Chondrocyte (in vitro differentiated cells): ENCODE measurements at places on chromosomes 16 and 17. TPM values are rescaled to one million over a fixed set of nuclear protein-coding genes. Genes with fewer than 3 reads are reported as not detected.

DNA sequence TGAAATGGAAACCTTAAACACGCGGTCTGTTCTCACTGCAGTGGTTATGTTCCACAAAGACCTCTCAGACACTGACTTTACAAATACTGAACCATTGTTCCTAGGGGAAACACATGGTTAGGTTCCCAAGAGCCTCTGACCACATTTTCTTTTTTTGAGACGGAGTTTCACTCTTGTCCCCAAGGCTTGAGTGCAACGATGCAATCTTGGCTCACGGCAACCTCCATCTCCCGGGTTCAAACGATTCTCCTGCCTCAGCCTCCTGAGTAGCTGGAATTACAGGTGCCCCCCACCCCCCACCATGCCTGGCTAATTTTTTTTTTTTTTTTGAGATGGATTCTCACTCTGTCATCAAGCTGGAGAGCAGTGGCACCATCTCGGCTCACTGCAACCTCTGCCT is 179.7 kb downstream of the RBFOX3 start:
- no peak for DNase-seq

The CUEDC1 gene
- total RNA-seq, result 32.9 to 47.7 TPM (median 41.9 TPM) in 3 replicates

The C1QTNF1 gene
- 74.7 to 96.2 TPM (median 74.9 TPM) in 3 replicates for total RNA-seq

The SLC13A2 gene
- not detected in 3 replicates for total RNA-seq

- no peak for DNase-seq
These were observed 36.9 kb downstream of the USP7 start for GRCh38 chr16:8926827-8927226.

- DNase-seq, result no peak
These were observed 774.0 kb upstream of the RBFOX1 start for GRCh38 chr16:6558661-6559060.

DNA sequence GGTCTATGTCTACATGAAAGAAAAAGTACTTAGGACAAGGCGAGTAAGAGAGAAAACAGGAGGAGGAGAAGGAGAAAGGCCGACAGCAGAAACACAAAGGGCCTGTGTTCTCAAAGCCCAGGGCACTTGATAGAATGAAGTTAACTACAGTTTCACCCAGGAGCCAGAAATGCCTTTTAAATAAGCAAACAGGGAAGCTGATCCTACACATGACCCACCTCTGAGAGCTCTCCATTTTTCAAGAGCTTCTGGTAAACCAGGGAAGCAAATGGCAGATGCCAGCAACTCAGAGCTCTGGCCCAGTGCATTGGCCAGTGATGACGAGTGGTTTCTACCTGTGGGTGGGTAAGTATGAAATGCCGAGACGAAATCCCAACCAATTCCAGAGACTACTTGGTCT is 163.4 kb downstream of the ZFHX3 start:
- no peak for DNase-seq

GRCh38 chr17:44518032-44518431 is 14.8 kb upstream of the GPATCH8 start:
- DNase-seq, result no peak

DNA sequence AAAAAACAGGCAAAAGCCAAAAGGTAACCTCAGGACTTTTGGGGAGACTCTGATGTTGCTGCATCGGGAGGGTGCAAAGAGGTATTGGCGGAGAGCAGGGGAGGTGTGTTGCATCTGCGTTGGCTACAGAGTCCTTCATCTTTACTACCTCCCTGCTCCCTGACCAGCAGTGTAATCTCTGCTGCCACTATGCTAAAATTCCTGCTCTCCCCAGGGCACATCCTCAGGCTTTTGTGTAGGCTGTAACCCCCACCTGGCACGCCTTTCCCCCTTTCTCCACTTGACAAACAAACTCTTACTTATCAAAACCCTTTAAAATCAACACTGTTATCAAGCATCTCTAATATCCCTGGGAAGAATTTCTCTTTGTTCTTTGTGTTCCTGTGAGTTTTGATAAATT is 435.3 kb downstream of the HAPSTR1 start:
- DNase-seq, result no peak

The CSH1 gene
- total RNA-seq, result 14.0 TPM in 1 of 3 replicates, not detected in the others

DNA sequence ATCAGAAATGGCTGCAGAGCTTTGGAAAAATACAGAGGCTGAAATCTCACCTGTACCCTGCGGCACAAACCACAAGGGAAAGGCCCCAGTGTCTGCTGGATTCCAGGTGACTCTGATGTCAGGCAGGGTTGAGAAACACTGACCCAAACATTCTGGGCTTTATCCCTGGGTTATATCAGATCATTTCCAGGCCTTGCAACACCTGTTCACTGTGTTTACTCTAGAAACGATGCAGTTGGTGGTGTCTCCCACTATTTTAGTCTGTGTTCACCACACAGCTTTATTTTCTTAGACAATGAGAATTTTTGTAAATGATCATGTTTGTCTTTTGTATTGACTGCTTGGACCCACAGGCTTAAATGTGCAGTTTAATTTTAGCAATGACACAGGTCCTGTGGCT is 151.5 kb upstream of the SDK2 start:
- no peak for DNase-seq

DNA sequence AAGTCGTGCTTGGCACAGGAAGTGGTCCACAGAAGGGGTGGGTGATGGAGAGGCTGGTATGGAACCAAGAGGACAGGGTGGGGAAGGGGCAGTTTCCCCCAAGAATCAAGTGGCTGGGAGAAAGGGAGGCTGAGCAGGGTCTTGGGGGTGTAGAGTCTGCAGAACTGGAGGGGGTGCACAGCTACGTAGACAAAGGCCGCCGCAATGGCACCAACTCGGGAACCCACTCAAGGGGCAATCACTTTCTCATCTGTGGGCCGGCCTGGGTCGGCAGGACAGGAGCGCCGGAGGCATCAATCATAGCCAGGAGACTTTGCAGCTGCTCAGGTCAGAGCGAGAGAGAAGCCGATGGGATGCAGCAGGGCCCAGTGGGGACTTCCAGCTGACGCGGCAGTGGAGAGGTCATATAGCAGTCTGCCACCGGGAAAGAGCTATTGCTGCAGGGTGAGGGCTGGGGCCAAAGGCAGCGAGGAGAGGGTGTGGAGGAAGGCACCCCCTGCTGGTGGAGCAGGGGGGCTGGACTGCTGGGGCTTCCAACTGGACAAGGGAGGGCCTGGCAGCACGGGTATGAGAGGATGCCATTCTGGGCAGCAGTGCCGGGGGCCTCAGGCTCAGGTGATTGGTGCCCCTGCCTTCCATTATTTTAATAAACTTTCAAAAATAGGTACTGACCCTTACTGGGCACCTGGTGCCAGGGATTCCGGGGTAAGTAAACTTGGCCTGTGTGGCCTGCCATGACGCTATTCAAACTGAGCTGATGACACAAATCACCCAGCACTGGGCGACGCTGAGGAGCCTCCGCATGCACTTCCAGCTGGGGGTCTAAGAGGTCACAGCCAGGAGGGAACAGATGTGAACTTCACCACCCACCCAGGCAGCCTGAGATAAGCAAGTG is 52.5 kb upstream of the MTSS2 start:
- DNase-seq, result no peak

The DLX3 gene
- 0.10 TPM in 1 of 3 replicates, not detected in the others for total RNA-seq

The MT1A gene
- total RNA-seq, result 1.1 TPM in 1 of 3 replicates, not detected in the others

DNA sequence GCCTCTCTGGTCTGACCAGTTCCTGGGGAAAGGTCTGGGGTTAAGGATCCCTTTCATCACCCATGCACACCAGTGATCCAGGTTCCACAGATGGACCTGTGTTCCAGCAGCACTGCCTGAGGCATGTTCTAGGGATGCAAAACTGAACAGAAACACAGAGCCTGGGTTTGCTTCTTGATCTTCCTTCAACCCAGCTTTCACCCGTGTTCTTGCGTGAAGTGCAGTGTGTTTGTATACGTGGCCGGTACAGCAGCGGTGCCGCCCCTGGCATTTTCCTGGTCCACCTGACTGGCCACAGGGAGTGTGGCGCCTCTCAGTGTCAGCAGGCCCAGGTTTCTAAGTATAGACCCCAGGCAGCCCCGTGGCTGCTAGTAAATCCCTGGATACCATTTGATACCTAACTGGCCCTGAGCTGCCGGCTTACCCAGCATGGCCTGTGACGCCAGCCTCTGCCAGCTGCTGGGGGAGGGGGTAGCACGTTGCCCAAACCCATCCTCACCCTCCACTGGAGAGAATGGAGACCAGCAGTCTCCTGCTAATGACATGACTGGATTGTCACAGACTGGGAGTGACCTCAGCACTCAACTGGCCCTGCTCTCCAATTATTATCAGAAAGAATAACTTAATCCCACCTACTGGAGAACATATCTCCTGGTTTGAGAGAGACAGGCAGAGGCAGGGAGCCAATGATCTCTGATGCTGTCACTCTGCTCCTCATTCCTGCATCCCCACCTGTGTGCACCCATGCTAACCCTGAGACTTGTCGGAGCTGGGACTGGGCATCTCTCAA is 59.2 kb upstream of the LGALS9 start:
- DNase-seq, result no peak

- DNase-seq, result no peak
These were observed 15.9 kb upstream of the ATP6V0C start for GRCh38 chr16:2497695-2498484.

- DNase-seq, result no peak
These were observed 62.2 kb upstream of the LGALS9 start for GRCh38 chr17:27568811-27569210.

The ZNF19 gene
- total RNA-seq, result 1.7 to 3.9 TPM (median 2.1 TPM) in 3 replicates

The LGALS9 gene
- total RNA-seq, result 2.1 to 4.3 TPM (median 2.9 TPM) in 3 replicates

The MT1H gene
- not detected in 3 replicates for total RNA-seq

The TBC1D3H gene
- total RNA-seq, result not detected in 3 replicates

GRCh38 chr16:25126820-25127232 is 15.3 kb downstream of the LCMT1 start:
- DNase-seq, result no peak

DNA sequence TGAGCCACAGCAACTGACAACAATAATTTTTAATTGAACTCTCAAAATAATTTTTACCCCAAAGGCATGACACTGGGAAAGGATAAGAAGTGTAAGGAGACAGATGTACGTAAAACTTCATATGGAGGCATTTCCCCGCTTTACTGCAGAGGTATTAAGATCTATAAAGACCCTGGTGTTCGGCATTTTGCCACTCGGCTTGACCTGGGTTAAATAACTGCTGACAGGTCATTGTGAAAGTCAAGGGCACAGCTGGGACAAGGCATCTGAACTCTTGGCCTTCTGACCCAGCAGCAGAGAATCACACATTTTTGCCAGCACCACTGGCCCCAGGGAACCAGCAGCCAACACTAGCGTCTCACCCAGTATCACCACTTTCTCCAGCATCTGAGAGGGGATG is 372.1 kb downstream of the SOX9 start:
- no peak for DNase-seq

The CLN3 gene
- 28.0 to 31.7 TPM (median 29.3 TPM) in 3 replicates for total RNA-seq

- no peak for DNase-seq
These were observed 13.0 kb upstream of the DHRS7B start for GRCh38 chr17:21113716-21114115.

The TANGO6 gene
- 11.1 to 17.4 TPM (median 13.1 TPM) in 3 replicates for total RNA-seq

DNA sequence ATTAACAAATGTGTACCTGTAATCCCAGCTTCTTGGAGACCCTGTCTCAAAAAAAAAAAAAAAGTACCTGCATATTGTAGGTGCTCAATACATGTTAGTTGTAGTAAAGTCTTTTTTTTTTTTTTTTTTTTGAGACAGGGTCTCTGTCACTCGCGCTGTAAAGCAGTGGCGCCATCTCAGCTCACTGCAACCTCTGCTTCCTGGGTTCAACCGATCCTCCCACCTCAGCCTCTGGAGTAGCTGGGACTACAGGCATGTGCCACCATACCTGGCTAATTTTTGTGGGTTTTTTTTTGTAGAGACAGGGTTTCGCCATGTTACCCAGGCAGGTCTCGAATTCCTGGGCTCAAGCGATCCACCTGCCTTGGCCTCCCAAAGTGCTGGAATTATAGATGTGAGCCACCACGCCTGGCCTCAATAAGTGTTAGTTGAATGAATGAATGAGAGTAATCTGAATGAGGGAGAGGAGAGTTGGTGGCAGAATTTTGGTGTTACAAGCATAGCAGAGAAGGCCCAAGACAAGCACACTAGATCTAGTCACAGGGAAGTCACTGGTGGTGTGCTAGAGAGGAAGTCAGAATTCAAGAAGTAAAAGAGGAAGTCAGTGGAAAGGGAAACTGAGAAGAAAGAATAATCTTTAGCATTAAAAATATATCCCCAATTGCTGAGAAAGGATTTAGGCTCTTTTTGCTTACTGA is 9.4 kb upstream of the MYL4 start:
- DNase-seq, result no peak

- DNase-seq, result no peak
These were observed 188.0 kb upstream of the TNRC6C start for GRCh38 chr17:77770331-77771105.

The KIAA0753 gene
- total RNA-seq, result 14.5 to 19.1 TPM (median 15.8 TPM) in 3 replicates

GRCh38 chr17:977166-977565 is 2.4 kb downstream of the NXN start:
- DNase-seq, result no peak

The CDC42EP4 gene
- total RNA-seq, result 9.1 to 10.6 TPM (median 10.5 TPM) in 3 replicates

DNA sequence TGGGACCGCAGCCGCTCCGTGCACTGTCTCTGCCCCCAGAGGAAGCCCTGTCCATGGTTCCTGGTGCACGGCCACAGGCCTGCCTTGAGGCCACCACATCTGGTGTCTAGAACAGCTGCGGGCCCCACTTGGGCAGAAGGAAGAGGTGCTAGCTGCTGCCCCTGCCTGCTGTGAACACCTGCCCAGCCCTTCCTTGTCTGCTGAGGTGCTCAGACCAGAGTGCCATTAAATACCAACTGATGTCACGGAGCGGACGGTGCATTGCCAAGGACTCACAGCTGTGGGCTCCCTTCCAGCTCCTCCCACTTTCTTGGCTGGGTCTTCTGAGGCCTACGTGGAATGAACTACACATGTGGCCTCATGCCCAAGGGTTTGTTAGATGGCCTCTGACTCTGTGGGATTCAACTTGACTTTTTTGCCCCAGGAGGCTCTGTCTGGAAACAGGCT is 146.1 kb downstream of the RAB11FIP4 start:
- DNase-seq, result no peak

The EFNB3 gene
- total RNA-seq, result 4.1 to 6.5 TPM (median 6.4 TPM) in 3 replicates

DNA sequence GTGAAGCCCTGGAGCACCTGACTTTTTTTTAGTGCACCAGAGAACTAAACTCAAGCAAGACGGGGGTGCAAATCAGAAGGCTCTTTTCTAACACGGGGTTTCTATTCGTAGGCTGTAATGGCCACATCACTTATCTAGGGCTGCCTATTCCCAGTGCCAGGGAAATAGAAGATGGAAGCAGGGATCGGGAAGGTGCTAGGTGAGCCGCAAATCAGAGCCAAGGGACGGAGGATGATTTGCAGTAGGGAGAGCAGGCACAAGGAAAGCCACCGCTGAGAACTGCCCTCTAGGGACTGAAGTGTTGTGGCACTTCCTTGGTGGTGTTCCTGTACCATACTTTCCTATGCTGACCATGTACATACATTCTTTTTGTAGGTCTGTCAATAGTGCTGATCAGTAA is 7.8 kb upstream of the SLC46A1 start:
- no peak for DNase-seq

The TAT gene
- total RNA-seq, result 0.26 to 0.35 TPM in 2 of 3 replicates, not detected in the other

DNA sequence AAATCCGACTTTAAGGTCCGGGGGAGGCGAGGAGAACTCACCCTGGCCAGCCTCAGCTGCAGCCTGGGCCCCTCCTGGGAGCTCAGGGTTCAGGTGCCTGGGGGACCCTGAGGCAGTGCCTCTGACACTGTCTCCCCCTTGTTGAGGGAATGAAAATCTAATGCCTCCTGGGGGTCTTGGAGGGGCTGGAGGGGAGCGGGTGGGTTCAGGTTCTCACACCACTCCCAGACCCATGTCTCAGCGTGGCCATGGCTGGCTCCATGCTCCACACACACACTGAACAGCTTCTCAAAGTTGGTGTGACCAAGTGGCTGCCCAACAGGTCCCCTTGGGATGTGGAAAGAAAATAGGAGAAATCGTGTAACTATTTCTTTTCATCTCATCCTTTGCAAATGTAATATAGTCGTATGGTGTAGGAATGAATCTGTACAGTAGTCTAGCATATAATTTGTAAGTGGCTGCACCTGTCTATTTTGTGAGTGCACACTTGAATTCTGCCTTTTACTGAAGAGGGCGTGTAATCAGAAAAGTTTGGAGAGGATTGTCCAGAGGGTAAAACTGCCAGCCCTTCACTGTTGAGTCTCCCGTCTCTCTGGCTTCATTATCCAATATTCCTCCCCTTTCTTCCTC is 788 bp upstream of the PRCD start:
- DNase-seq, result peak; percentile 60
